ENCODE measurements at places on chromosomes 3 and 15.

GRCh38 chr3:3333571-3333970 lies 154.1 kb upstream of the CRBN start:
- no peak for DNase-seq

- DNase-seq = peak; percentile 32
Measured at GRCh38 chr15:90903733-90904536, 833 bp downstream of the MAN2A2 start.

DNA sequence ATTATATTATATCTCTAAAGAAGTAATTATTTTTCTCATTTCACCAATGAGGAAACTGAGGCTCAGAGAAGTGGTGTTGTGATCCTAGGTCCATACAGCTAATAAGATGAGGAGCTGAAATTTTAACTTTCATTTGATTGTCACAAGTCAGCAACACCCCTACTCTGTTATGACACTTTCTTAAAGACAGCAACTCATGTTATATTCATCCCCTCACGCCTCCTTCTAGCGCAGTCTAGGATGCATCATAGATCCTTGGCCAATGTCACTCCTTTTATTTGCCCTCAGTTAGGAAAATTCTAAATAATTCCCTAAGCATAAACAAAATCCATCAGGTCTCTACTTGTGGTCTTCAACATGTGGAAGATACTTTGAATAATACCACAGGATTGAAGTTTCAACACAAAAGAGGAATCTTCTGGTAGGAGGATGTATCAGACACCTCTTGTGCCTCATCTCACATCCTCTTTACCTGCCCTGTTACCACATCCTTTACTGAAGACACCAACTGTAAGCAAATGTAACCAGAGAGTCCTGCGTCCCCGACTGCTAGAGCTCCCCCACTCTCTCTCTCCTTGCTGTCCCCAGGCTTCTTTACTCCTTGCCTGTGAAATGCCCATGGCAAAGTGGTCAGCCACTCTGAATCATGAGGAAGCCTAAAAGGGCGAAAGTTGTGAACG lies 53.7 kb downstream of the TRIM42 start:
- DNase-seq = no peak

GRCh38 chr3:116849261-116849688 lies 139.7 kb downstream of the TUSC7 start:
- no peak for DNase-seq

GRCh38 chr3:18249126-18249525 lies 176.0 kb downstream of the SATB1 start:
- no peak for DNase-seq

DNA sequence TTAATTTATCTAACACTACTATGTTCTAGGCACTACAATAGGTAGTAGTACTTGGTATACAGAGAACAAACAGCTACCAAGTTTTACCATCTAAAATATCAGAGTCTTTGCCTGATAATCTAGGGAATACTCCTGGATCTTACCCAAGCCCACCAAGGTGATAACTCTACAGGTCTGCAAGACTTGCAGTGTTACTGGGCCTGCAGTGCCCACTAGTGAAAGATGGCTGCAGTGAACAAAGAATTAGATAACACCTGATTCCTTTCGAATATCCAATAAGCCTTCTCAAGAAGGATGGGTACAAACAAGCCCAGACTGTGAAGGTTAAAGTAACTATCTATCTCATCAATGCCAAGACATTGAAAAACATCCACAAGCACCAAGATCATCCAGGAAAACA lies 317.0 kb upstream of the DCBLD2 start:
- no peak for DNase-seq

- peak; percentile 44 for DNase-seq
Measured at GRCh38 chr15:82647835-82648256, 683 bp upstream of the CPEB1 start.

DNA sequence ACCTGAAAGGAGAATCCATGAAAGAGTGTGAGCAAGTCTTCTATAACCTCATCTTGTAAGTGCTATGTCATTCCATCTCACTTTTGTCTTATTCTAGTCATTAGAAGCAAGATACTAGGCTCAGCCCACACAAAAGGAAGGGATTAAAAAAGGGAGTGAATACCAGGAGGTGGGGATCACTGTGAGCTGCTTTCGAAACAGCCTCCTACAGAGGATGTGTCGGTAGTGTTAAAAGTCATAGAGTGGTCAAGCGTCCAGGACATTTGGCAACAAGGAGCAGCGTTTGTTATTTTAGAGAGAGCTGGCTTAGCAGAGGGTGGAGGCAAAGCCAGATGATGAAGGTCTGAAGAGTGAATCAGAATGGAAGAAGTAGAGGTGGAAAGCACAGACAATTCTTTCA lies 11.7 kb upstream of the ZNF148 start:
- no peak for DNase-seq

DNA sequence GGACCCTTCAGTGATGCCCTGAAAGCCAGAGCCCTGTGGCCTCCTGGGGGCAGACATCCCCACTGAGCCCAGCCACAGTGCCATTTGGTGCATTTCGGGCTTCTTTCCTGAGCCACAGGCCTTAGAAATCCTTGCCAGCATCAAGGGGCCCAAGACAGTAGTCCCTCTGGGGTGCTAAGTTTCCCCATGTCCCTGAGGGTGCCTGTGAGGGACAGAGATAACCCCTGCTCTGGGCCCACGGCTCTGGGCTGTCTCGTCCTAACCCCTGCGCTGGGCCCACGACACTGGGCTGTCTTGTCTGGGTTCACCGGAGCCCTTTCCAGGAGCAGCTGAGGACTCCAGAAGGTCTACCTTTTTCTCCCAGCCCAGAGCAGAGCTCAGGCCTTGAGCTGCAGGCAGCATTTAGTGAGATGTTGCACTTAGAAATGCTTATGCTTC lies 45.1 kb upstream of the FGD5 start:
- no peak for DNase-seq

DNA sequence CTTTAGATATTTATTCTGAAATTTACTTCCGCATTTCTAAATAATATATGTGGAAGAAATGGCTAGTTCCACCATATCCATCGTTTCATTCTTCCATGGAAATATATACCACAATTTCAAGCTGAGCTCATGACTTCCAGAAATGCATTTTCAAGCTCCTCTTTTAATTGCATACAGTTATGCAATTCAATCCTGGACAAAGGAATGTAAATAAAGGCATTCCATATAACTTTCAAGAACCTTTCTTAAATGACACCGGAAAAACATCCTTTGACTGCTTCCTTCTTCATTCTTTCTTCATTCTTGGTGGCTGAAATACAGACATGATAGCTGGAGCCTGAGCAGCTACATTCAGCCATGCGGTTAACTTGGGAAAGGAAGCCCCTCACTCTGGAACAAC lies 185.2 kb upstream of the GADL1 start:
- no peak for DNase-seq

- DNase-seq = no peak
Measured at GRCh38 chr3:134161898-134162615, 88.6 kb downstream of the RYK start.

GRCh38 chr3:77348244-77348855 lies 308.5 kb downstream of the ROBO2 start:
- no peak for DNase-seq

GRCh38 chr3:22862111-22862510 lies 341.0 kb upstream of the UBE2E2 start:
- DNase-seq = no peak

DNA sequence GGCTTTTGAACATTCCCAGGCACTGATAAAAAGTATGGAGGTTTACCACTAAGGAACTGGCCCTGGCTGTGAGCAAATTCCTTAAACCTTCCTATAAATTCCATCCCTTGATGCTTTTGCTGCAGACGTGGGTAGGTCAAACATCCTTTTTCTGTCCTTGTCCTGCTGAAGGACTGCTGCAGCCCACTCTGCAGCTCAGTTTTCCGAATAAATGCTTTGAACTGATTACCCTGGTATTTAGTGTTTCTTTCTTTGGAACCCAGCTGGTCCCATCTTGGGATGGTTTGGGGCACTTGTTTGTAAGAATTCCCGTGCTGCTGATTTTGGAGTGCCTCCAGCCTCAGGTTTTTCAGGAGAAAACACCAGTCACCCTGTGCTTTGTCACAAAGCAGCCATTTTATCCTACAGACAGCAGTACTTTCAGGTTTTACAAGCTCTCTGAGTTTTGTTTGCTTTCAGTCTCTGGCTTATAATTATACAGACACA lies 815.9 kb downstream of the VGLL3 start:
- DNase-seq = no peak

- no peak for DNase-seq
Measured at GRCh38 chr3:139846729-139847128, 88.3 kb upstream of the CLSTN2 start.

- no peak for DNase-seq
Measured at GRCh38 chr3:143187111-143187510, 67.5 kb downstream of the CHST2 start.
